NCI-H1105 (cell line): ENCODE measurements at places on chromosomes 16 and 17.

GRCh38 chr17:44267818-44268490, at the start of gene SLC4A1:
SLC4A1 (minus strand) TSS chr17:44268135; CDS start chr17:44262866, 5,269 bp downstream.
- no peak for DNase-seq

DNA sequence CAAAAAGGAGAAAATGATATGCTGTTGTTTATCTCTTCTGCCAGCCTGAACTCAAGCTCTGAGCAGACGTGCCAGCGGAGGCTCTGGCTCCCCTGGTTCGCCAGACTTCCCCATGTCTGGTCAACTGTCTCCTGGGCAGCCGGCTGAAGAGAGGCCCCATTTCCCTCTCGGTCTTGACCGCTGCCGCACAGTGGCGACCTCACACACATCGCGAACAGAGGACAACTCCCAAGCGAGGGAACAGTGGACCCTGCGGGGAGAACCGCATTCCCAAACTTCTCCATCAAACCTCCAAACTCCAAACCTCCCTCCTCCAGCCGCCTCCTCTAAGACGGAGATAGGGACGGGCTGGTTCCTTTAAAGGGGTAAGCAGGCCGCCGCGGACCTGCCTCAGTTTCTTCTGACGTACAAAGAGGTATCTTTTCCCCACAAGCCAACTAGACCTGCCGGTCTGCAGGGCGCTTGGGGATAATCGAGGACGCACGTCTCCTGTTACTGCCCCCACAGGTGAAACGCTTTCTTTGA, 24.9 kb upstream of the RFFL start:
- no peak for DNase-seq

GRCh38 chr16:55502801-55503366, 6.0 kb upstream of the LPCAT2 start:
- peak; percentile 92 for DNase-seq

GRCh38 chr17:38508954-38509771, 80.9 kb downstream of the ARHGAP23 start:
- no peak for DNase-seq

- DNase-seq, result no peak
Measured at GRCh38 chr17:66240013-66240412, 10.8 kb upstream of the APOH start.

GRCh38 chr16:1533443-1533951, at the start of gene TMEM204:
TMEM204 (plus strand) TSS chr16:1533666; CDS start chr16:1534276, 610 bp downstream.
- DNase-seq, result no peak

DNA sequence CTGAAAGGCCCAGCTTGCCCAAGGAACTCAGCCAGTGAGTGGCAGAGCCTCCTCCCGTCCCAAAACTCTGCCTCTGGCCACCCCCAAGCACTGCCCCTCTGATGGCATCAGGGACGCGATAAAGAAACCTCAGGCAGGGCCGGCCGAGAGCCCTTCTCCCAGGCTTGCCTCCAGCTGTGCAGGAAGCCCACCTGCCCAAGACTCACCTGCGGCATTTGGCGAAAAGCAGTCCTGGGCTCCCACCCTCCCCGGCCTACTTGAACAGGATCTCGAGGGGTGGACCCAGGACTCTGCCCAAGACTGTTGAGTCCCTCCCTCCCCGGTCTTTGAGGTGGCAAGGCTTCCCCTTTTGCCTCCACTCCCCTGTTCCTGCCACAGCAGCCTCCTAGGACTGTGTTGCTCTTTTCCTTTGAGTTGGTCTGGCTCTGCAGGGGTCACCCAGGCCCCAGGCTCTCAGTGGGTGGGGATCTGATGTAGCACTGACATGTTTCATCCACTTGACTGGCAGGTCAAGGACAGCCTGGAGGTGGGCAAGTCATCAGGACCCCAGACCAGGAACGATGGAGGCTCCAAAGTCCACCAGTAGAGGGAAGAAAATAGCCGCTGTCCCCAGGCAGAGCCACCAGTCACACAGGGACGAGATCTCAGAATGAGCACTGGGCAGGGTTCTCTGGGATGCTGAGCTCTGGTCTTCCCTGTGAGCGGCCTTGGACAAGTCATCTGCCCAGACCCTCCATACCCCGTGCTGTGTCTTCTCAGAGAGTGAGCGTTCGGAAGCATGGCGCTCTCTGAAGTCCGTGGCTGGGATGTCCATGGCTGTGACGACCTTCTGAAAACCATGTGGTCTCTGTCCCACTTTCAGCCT, 111.0 kb upstream of the TNRC6C start:
- no peak for DNase-seq
